ENCODE measurements at places on chromosomes 3 and 15.

DNA sequence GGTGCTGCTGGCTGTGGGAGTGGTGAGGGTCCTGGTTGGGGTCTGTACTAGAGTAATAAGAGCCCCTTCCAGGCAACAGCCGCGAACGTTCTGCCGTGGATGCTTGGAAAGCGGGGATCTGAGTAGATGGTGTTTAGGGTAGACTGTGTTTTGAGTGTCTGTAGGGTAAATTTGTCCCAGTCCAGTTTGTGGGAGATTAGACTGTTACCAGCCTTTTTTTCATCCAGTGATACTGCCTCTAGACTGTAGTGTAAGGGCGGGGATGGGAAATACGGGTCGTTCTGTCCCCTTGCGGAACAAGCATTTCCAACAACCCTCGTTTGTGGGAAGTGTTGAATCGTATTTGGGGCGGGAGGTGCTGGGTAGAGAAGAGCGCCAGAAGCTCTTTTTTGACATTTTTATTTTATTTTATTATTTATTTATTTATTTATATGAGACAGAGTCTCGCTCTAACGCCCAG, 424 bp downstream of the HAUS2 start:
- no peak for DNase-seq

DNA sequence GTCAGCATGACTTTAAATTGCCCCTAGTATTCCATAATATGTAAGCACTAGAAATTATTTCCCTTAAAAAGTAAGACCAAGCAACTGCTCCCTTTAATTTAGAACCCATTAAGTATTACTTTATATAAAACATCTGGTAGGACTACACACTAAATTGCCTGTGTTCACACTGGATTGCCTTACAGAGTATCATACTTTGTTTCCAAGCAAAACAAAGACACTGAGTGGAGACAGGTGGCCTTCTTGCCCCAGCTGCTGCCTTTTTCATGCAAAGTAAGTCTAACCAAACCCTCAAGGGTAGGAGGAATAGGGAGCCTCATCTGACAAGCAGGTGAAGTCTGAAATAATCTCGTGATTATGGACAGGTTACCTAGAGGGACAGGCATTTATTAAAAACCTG, 87.3 kb downstream of the PEX5L start:
- DNase-seq = no peak

DNA sequence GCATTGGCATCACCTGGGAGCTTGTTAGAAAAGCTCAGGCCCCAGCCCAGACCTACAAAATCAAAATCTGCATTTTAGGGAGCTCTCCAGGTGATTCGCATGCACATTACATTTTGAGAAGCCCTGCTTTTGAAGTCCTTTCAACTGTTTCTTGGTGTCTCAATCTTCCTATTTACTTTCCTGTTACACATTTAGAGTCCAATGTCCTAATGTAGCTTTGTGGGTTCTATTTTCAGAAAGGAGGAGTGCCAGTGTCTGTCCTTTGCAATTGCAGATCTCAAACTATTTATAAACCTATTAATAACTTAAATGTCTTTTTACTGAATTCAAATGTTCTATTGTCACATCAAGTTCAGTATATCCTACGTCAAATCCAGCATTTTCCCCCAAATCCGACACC, 27.8 kb upstream of the MYRIP start:
- no peak for DNase-seq

DNA sequence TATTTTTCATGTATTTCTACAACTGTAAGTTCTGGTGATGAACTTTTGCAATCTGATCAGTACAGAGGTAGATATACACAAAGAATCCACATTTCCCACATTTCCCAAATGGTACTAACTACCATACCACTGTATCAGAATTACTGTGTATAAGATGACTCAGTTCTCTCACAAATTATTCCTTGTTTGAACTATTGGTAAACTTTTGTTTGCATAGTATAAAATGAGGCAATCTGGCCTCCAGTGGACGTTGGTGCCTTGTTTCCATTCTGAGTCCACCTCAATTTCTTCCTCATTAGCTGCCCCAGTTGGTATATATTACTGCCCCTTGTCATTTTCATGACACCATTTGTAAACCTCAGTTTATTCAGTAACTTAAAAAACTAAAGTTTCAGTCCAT, 38.5 kb downstream of the SPTSSB start:
- DNase-seq = no peak

DNA sequence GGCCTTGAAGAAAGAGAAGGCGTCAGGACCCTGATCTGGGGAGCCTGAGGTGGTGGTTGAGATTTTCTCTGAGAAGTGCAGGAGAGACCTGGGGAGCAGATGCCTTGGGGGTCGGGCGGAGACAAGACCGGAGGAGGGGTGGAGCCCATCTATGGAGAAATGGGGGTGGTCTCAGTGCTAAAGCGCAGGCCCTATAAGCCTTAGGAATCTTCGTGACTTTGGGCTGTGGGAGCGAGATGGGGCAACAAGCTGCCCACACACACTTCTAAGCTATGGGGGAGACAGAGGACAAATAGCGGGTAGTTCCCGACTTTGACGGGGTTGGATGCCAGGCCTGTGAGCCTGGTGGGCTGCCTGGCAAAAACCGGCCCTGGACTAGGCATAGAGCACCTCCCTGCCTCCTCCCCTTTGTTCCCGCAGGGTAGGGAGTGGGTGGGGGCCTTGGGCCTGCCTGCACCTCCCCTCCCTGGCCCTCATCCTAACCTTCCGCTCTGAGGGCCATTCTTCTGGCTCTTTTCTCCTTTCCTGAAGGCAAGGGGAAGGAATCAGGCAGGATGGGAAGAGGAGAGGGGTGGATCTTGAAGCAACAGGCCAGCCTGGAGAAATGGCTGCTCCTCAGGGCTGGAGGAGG, 880 bp downstream of the NISCH start:
- no peak for DNase-seq

DNA sequence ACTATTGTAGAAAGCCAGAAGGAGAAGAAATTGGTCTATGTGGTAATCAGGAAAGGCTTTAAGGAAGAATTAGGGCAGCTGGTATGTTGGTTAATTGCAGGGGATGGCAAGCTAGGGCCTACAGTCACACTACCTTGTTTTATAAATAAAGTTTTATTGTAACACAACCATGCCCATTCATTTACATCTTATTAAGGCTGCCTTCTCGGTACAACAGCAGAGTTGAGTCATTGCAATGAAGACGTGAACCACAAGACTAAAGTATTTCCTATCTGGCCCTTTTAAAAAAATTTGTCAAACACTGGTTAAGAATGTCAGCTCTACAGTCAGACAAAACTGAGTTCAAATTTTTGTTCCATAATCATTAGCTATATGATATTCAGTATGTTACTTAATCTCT, 8.3 kb downstream of the SERPINI1 start:
- DNase-seq = no peak

- no peak for DNase-seq
Observed at GRCh38 chr3:95815828-95816227, 998.6 kb upstream of the EPHA6 start.

DNA sequence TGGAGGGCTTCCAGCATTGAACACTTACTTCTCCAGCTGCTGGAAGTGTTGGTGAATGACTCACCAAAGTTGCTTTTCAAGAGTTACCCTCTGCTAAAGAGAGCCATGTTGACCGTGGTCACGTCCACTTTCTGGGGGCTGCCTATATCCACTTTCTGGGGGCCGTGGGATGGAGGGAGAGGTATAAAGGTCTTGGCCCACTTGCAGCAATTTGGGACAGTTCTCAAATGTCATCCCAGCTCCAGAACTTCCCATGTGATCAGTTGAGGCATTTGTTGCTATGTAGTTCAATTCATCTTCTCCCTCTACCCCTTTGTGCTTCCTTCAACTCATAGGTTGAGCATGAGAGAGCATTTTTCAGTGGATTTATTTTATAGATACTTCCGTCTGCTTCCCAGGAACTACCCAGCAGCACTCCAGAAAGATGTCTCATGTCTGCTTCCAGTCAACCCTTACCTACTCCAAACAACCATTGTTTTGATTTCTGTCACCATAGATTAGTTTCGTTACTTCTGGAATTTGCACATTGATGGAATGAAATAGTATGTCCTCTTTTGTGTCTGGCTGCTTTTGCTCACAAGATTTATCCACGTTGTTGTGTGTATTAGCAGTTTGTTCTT, 130.6 kb downstream of the TCF12 start:
- no peak for DNase-seq

DNA sequence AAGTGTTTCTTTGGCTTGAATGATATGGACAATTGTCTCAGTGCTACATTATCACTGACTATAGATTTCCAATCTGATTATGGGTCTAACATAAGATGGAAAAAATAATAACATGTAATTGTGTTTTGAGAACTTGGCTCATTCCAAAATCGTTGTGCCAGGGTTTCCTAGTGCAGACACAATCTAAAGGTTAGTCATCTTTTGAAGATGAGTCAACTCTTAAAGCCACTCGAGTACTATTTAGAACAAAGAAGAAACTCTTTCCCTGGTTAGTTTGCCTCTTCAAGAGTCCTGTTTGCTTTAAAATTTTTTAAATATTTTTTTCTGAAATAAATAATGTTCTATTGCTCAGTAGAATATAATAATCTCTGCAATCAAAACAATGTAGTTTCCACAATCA, 301.0 kb downstream of the CADM2 start:
- no peak for DNase-seq

- no peak for DNase-seq
Observed at GRCh38 chr3:64216274-64217147, 8.8 kb downstream of the PRICKLE2 start.

DNA sequence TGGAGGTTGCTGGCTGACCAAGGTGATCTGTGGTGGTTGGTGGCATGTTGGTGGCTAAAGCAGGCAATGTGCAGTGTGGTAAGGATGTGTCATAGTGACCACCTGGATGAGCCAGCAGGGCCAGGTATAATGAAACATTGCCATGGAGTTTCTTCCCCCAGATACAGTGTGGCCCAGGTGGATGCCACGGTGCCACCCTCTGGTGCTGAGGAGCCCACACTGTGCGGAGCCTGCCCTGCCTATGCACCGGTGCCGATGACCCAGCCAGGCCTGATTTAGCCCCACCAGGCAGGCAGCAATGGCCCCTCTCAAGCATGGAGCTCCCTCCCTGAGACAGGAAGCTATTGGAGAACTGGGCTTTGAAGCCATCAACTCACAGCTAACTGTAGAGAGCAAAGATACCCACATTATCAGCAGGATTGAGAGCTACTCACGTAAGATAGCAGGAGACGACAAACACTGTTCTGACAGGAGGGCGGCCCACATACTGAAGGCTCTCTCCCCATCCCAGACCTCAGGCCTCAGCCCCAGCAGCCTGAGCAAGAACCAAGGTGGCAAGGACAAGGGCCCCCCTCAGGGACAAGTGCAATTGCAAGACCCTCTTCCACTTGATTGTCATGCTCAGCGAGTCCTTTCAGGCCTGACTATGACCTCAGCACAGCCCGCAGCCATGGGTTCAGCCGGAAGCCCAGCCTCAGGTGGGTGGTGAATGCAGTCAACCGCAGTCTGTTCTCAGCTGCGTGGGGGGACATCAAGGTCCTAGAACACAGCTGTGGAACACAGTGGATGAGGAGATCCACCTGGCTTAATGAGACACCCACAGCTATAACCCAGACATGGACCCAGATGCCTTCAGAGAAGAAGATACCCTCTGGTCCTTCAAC, 82.8 kb upstream of the CDV3 start:
- DNase-seq = no peak

- no peak for DNase-seq
Observed at GRCh38 chr15:25186906-25187645, 232.3 kb downstream of the SNRPN start.

DNA sequence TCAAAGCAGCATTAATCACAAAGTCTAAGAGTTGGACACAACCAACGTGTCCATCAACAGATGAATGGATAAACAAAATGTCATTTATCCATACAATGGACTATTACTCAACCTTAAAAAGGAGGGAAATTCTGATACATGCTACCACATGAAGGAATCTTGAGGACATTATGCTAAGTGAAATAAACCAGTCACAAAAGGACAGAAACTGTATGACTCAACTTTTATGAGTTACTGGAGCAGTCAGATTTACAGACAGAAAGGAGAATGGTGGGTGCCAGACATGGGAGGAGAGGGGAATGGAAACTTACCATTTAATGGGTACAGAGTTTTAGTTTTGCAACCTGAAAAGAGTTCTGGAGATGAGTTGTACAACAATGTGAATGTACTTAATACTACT, 43.0 kb upstream of the SEC13 start:
- DNase-seq = no peak

GRCh38 chr3:73609315-73609641, 15.5 kb downstream of the PDZRN3 start:
- DNase-seq = no peak

DNA sequence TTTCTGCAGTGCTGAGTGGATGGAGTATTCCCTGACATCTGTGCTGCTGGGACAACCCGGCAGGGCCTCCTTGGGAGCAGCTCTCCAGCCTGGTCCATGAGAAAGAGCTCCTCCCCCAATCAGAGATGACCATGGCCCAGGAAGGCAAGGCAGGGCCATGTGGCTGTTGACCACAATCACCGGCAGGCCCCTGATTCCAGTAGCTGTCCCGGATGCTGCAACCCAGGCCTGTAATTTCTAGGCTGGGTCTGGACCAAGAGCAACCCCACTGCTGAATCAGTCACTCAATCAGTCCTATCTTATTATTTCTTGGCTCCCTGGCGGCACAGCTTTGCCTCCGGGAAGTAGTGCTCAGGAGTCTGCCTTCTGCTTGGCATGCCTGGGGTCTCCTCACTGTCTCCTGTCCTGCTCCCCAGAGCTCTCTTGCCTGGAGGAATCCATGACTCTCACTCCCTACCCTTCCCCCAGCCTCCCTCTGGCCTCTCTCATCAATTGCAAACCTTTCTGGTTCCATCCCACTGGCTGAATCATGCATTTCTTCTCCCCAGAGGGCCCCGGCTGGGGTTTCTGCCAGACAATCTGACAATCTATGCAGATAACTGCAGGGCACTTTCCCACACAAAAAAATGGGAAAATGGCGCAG, 32.6 kb upstream of the ITGA11 start:
- no peak for DNase-seq

- no peak for DNase-seq
Observed at GRCh38 chr15:75389791-75390382, 21.5 kb upstream of the MAN2C1 start.

GRCh38 chr3:56867671-56868070, 65.9 kb upstream of the ARHGEF3 start:
- no peak for DNase-seq

DNA sequence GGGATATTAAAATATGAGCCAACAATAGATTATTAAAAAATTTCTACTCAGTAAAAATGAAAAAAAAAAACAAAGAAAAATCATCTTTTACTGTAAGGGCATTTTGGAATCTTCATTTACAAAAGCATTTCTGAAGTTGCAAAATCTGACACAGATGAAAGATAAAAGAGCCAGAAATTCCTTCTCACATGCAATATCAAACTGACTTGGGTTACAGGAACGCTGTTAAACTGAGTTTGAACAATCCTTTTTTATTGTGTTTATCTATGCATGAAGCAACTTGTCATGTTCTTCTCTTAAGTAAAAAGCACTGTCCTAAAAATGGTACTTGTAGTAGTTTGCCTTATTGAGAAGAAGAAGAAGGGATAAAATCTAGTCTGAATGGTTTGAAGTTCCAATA, 468.5 kb upstream of the KCNMB2 start:
- no peak for DNase-seq

DNA sequence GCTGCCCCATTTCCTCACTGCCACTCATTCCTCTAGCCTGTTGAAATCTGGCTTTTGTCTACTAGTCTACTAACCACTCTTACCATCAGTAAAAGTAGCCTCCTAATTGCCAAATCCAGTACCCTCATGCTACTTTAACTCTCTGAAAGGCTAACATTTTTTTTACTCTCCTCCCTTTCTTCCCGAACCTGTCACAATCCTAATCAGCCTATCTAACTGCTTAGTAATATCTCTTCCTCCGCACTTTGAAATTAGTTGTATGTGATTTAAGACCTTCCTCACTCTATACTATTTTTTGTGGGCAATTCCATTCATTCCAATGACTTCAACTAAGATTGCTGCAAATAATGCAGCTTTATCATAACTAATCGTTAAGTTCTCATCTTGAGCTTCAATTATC, 3.7 kb downstream of the SENP7 start:
- no peak for DNase-seq
